ENCODE measurements at places on chromosomes 7 and 10. TPM values are rescaled to one million over a fixed set of nuclear protein-coding genes. Genes with fewer than 3 reads are reported as not detected.

- no peak for DNase-seq
These were observed 155.5 kb downstream of the ZNF248 start for GRCh38 chr10:37701781-37702493.

DNA sequence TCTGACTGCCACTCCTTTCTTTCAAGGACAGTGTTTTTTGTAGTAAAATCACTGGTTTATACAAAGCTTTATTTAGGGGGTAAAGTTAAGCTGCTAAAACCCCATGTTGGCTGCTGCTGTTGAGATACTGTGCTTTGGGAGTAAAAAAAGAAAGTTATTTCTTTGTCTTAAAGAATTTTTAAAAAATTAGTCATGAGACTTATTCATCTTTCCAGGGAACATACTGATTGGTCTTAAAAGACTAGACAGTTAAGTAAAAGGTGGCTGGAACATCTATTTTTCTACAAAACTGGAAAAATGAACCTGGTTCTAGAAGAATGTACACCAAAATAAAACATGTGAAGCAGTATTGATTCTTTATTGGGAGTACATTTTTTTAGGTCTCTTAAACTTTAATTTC lies 20.6 kb downstream of the BBIP1 start:
- DNase-seq: no peak

GRCh38 chr7:9022456-9022855 lies 589.0 kb downstream of the NXPH1 start:
- DNase-seq: no peak

GRCh38 chr7:42628054-42628453 lies 283.8 kb downstream of the C7orf25 start:
- no peak for DNase-seq

- no peak for DNase-seq
These were observed 16.6 kb upstream of the ITIH2 start for GRCh38 chr10:7686351-7687171.

Gene ITPRID1
- not detected for total RNA-seq

DNA sequence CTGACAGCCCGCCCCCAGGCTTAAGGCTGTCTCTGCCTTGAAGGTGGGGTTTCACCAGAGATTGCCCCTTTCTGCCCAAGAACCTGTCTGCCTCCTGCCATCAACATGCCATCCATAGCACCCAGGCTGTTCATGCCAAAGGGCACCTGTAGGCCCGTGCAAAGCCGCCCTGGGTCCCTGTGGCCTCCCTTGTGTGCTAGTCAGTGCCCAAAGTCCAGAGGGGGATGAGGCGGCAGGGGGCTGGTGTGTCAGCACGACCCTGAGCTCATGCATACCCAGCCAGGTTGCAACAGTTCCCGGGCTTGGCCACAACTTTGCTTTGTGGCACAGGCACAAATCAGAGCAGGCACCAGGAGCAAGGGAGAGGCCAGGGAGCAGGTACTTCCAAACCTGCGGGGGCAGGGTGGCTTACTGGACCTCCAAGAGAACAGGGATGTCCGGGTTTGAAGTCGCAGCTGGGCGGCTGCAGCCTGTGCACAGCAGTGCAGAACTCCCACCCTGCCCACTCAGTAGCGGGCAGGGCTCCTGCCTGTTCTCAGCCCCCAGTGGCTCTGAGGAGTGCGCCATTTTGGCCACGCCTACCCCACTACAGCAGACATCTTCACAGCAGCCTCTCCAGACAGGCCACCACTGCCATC lies 671.1 kb upstream of the GRM3 start:
- DNase-seq: peak; percentile 3

DNA sequence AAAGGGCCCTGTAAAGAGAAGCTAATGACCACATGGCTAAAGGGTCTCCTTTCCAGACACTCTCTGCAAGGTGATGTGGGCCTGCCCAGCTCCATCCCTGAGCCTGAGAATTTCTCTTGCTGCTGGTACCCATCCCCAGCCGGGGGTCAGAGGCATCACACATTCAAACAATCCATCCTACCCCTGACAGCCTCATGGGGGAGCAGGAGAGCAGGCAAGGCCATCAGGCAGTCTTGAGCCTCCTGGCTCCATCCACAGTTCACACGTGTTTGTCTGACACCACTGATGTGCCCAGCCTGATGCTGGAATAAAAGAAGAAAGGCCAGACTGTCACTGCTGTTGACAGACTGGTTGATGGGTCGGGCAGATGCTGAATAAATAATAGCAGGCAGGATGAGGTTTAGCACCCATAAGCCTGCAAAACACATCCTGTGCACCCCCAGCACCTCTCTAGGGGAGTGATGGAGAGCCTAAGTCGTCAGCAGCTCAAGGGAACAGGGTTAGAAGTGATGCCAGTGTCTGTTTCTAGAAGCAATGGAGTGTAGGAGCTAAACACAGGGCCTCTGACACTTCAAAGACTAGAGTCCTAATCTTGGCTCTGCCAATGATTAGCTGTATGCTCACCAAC lies 43.5 kb downstream of the TLL2 start:
- peak; percentile 33 for DNase-seq

DNA sequence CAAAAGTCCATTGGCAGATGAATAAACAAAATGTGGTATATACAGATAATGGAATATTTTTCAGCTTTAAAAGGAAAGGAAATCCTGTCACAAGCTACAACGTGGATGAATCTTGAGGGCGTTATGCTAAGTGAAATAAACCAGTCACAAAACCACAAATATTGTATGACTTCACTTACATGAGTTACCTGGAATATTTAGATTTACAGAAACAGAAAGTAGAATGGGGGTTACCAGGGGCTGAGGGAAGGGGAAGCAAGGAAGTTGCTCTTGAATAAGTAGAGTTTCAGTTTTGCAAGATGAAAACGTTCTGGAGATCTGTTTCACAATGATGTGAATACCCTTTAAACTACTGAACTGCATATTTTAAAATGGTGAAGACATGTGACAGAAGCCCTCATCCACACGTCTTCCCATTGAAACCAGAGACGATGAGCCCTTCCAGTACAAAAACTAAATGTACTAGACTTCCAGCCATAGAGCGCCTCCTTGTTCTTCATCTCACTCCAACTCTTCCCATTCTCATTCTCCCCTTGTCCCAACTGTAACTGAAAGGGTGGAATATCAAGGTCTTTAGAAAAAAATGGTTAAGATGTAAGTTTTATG lies 62.4 kb downstream of the MICU1 start:
- no peak for DNase-seq

- DNase-seq: no peak
These were observed 111.9 kb upstream of the ADAM12 start for GRCh38 chr10:126500185-126500584.

Gene APBB1IP
- total RNA-seq: 5.3 TPM

Gene EPO
- not detected for total RNA-seq

GRCh38 chr10:33791272-33791660 lies 456.8 kb upstream of the NRP1 start:
- DNase-seq: no peak

DNA sequence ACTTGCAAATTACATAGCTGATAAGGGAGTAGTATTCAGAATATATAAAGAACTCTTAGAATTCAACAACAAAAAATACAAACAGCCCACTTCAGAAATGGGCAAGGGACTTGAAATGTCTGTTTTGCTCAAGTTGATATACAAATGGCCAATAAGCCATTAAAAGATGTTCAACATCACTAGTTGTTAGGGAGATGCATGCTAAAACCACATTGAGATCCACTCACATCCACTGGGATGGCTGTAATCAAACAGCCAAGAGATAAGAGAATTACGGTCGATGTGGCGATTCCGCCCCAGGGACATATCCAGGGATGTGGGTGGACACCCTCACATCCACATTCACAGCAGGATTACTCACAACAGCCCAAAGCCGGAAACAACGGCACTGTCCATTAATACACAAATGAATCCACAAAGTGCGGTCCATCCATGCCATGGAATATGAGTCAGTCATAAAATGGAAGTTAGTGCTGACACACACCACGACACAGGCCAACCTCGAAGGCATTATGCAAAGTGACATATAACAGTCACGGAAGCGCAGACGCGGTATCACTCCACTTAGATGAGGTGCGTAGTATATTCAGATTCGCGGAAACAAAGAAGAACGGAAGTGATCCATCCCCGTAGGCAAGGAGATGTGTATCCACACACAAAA lies 227.8 kb downstream of the DNAJB6 start:
- DNase-seq: no peak

Gene ZNF277
- 17.7 TPM for total RNA-seq

DNA sequence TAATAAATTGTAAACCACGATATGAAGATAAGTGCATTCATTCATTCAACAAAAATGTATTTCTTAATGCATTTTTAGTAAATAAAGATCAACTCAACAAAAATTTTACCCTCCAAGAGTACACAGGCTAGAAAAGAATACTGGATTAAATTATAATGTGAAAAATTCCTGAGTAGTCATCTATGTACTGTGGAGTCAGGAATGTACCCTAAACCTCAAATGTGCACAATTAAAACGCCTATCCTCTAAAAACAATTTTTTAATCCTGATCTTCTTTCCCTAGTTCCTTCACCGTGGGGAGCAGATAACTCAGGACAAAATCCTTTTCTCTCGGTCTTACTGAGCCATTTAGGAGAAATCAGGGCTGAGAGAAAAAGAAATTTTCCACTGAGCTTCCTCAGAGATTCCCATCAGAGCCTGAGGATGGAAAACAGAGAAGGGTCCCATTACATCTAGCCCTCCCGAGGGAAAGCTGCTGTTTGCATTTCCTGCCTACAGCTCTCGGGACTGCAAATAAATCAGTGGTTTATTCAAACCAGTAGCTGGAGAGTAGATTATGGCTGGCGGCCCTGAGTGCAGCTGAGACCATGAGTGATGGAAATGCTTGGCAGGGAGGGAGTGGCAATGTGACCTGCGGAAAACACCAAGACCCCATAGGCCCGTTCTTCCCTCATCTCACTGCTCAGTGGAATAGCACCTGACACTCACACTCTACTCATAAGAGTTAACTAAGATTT lies 7.4 kb downstream of the TAS2R40 start:
- no peak for DNase-seq

DNA sequence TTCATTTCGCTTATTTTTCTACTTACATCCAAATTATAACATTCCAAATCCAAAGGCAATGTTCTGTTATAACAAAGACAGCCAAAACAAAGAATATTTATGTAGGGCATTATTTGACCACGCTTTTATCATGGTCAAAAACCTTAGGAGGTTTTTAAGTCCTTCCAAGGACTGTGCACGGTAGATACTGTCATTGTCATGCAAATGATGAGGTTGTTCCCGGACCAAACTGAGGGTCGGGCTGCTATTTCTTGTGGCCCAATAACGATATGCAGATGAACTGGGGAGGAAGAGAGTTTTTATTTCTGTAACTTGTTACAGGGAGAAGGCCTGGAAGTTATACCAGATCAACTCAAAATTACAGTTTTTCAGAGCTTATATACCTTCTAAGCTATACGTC lies 56.6 kb upstream of the STEAP4 start:
- no peak for DNase-seq

Gene SHLD2
- 10.2 TPM for total RNA-seq

DNA sequence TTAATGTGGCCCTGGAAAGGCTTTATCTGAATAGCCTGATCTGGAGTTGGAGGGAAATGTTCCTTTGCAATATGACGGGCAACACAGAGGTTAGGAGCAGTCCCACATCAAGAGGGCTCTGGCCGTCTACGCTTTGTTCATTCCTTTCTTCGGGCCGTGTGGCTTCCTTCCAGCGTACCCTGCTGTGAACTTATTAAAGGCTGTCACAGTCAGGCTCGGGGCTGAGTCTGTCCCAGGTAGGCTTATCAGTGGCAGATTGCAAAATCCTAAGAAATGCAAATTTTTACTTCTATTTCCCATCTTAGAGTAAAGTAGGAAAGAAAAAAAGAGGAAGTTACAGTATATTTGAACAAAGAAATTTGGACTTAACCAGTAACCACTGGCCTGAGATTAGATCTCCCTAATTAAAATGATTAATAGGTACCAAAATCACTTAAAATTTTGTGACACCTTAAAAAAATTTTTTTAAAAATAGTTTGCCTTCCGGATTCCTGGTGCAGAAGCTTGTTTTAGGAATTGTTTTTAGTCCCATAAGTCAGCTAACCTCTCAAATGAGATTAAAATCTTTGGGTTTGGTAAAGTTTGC lies 453.1 kb upstream of the MKI67 start:
- no peak for DNase-seq

- no peak for DNase-seq
These were observed 21.9 kb downstream of the ARHGAP22 start for GRCh38 chr10:48582970-48583369.

DNA sequence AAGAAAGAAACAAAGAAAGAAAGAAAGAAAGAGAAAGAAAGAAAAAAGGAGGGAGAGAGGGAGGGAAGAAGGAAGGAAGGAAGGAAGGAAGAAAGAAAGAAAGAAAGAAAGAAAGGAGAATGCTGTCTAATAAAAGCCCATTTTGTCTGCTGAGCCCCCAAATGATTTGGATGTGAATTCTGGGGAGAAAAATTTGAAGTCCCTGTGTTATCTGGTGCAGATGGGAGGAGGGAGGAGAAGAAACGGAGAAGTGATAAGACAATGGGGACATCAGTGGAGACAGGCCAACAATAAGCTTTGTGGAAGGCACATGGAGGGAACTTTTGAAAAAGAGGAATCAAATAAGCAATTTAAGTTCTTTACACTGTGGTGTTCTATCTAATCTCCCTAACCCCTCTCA lies 24.6 kb upstream of the TMEM273 start:
- DNase-seq: no peak

Gene ASB4
- 1.3 TPM for total RNA-seq

Gene PON1
- not detected for total RNA-seq

GRCh38 chr7:151498495-151498894 lies 21.2 kb downstream of the RHEB start:
- DNase-seq: no peak

Gene KNDC1
- 0.13 TPM for total RNA-seq

- no peak for DNase-seq
These were observed 2.0 kb downstream of the KCNMA1 start for GRCh38 chr10:77635402-77636227.

- DNase-seq: no peak
These were observed 26.5 kb upstream of the TMEM229A start for GRCh38 chr7:124059375-124059774.

Gene MMRN2
- 32.2 TPM for total RNA-seq

DNA sequence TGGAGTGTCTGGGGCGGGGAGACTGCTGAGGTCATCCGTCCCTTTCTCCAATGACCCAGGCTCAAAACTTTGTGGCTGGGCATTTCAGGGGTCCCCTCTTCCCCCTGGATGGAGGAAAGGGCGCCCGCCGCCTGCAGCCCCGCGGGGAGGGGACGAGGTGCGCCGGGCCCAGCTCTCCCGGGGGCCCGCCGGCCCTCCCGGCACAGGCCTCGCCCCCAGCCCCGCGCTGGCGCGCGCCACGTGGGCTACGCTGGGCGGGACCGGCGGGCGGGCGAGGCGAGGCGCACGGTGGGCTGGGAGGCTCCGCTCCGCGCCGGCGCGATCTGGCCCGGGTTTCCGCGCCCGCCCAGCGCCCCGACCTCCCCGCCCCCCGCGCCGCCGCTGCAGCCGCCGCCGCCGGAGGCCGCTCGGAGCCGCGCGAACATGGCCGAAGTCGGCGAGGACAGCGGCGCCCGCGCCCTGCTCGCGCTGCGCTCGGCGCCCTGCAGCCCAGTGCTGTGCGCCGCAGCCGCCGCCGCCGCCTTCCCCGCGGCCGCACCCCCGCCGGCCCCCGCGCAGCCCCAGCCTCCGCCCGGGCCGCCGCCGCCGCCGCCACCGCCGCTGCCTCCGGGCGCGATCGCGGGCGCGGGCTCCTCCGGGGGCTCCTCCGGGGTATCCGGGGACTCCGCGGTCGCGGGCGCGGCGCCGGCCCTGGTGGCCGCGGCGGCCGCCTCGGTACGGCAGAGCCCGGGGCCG lies at the start of gene FOXK1:
TSS of gene FOXK1 (plus strand) at position 410 of the 735 bp plus-strand sequence. CDS start at position 424, 14 bp downstream.
- peak; percentile 85 for DNase-seq

Gene KIF5B
- 170 TPM for total RNA-seq

GRCh38 chr10:29861811-29862505 lies 197.4 kb downstream of the JCAD start:
- no peak for DNase-seq

Measured in heart right ventricle (tissue), 16 donors.